HL-60 (cell line): ENCODE measurements at places on chromosomes 2 and 18.

DNA sequence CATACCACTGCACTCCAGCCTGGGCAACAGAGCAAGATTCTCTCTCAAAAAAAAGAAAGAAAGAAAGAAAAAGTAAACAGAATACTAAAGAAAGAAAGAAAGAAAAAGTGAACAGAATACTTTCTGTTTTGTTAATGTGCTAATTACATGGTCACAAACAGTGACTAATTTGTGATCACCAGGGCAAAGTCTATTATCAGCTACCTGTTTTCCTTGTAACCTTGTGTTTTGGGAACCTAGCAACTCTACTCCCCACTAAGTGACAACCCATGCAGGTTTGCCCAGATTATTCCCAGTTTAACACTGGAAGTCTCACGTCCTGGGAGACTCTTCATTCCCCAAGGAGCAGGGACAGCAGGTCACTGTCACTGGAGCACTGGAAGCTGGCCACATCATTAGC lies 16.7 kb upstream of the UGT1A9 start:
- no peak for DNase-seq

GRCh38 chr2:39325966-39326365 lies 82.2 kb upstream of the CDKL4 start:
- no peak for DNase-seq

DNA sequence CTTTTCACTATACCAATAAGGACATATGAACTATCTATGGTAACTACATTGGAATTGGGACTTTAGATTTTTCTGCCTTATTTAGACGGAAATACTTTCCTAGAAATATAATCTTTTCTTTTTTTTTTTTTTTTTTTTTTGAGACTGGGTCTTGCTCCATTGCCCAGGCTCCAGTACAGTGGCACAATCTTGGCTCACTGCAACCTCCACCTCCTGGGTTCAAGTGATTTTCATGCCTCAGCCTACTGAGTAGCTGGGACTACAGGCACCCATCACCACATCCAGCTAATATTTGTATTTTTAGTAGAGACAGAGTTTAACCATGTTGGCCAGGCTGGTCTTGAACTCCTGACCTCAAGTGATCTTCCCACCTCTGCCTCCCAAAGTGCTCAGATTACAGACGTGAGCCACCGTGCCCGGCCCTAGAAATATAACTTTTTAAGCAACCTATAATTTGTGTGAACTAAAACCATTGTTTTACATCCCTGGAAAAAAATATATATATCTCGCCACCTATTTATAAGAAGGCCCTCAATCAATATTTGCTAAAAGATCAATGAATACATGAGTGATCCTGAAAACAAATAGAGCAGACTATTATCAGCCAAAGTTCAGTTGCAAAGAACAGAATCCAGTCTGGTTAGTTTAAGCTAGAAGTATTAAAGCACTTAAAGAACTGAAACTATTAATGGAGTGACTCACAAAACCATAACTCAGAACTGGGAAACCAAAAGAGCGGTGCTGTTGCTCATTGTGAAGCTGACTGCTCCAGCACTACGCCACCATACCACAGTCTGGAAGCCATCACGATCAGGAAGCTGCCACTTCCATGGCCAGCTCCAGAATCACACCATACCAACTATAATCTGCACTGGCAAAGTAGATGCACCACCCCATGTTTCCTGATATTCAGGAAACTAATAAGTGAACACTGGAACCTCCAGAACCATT lies 8.4 kb upstream of the HNRNPLL start:
- no peak for DNase-seq

- DNase-seq: no peak
Measured at GRCh38 chr2:73267008-73267407, 17.3 kb downstream of the FBXO41 start.

DNA sequence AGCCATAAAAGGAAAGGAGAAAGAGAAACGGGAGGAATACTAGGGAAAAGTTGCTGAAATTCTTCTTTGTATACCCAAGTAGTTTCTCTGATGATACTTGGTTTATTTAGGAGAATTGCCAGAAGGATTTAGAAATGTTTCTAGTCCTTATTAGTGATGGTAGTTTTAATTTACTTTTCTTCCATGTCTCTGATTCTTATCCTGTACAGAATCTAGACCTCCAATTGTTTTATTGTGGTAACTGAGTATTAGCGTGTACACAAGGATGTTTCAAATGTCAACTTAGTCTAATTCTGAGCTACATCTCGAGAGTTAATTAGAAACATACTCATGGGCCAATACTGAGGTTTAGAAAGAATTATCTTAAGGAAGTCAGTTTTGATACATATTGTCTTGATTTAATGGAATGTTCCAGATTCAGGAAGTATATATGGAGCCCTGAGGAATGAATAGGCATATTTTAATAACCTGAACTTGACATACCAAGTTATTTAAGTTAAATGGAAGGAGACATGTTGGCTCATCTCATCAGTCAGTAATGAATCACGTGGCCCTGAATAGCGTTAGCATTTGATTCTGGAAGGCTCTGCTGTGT lies 219.6 kb downstream of the LTBP1 start:
- no peak for DNase-seq

- no peak for DNase-seq
Measured at GRCh38 chr2:68805025-68805424, 66.2 kb downstream of the BMP10 start.

DNA sequence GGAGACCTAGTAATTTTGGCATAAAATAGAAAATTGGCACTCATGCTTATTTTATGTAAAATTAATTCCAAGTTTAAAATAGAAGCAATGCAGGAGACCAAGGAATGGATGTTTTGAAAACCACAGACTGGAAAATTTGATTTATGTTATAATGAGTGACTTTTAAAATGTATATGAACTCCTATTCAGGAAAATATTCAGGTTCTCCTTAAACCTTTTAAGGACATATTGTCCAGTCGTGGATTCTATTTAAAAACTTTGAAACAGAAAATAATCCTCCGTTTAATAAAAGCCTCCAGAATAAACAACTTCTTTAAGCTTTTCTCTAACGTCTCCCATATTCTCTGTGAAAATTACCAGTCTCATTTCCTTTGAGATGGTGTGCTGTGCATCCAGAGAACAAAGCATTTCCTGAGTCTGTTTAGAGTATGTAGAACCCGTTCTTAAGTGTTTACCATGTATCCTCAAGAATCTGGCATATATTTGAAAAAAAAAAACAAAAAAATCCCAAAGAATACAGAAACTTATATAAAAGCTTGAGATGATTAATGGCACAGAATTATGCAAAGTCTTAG lies 8.6 kb upstream of the YES1 start:
- DNase-seq: no peak

GRCh38 chr2:68791914-68792313 lies 57.3 kb downstream of the ARHGAP25 start:
- no peak for DNase-seq

DNA sequence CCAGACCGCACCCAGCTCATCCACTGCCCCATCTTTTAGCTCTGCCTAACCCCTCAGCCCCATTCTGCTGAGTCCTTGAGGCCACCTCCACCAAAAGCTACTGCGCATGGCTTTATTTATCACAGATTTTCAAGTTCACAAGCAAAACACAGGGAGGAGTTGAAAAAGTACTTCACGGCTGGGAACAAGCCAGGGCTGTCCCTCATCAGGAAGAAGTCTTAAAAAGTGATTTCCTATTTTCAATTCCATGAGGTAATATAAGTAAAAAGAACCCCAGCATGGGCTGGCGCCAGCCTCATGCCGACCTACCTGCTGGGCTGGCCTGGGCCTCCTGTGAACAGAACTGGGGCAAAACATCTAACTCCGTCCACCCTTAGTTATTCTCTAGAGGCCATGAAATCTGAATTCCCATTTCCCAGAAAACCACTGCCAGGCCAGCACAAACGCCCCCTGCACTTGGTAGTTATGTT lies 69.0 kb downstream of the POLR1A start:
- no peak for DNase-seq

DNA sequence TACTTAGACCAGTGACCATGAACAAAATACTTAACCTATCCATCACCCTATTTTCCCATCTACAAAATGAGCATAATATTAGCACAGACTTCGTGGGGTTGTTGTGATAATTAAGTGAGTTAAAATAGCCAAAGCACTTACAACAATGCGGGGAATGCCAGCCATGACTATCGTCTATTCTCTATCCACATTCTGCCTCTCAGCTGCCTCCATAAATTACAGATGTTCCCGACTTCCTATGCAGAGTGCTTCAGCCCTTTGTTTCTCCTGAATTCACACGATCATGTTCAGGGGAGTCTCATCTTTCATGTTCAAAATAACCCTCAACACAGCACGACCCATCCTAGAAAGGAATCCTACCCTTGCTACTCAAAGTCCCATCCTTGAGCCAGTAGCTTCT lies 211.6 kb downstream of the EN1 start:
- no peak for DNase-seq

- no peak for DNase-seq
Measured at GRCh38 chr2:83365476-83365875, 1093.6 kb downstream of the SUCLG1 start.

- no peak for DNase-seq
Measured at GRCh38 chr2:164910101-164910899, 45.0 kb downstream of the SLC38A11 start.

GRCh38 chr2:11863103-11863502 lies 116.7 kb downstream of the LPIN1 start:
- no peak for DNase-seq

DNA sequence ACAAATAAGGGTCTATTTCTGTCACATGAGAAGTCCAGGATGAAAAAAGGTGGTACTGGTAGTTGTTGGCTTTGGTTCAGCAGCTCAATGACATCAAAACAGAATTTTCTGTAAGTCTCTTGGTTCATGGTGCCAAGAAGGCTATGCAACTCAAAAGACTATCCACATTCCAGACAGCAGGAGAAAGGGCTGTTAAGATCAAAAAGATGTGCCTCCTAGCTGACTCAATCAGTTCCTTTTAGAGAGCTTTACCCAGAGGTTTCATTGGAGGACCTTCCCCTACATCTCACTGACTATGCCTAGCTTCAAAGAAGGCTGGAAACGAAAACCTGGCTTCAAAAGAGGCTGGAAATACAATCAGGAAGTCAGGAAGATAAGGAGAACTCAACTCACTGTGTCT lies 98.0 kb downstream of the DYM start:
- DNase-seq: no peak

- no peak for DNase-seq
Measured at GRCh38 chr2:144459286-144459685, 60.6 kb downstream of the ZEB2 start.

DNA sequence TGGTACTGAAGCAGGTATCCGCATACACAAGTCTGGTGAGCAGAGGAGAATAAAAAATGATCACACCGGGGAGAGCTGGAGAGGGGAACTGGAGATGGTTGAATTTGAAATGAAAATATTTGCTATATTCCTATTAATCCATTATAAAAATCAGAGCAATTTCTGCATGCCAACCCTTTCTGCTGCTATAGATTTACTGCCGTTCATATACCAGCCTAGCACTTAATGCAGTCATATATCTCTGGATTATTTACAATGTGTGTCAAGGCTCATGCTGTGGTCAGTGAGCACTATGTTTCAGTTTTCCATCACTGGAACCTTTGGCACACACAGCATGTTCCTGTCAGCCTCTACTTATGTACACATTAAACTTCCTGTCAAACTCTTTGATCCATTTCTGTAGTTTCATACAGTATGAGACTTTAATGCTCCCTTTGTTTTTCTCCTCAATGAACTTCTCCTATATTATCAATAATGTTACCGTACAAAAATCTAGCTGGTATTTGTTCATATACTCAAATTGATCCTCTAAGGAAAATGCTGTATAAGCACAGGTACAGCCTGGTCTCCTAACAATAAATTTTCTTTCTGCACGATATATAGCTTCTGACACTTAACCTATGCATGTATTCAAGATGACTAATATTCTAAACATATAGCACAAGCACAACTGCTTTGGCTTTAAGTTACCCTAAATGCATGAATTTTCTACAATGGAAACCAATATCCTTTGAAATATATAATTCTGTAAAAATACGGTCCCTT lies 36.7 kb downstream of the FANCL start:
- DNase-seq: no peak

DNA sequence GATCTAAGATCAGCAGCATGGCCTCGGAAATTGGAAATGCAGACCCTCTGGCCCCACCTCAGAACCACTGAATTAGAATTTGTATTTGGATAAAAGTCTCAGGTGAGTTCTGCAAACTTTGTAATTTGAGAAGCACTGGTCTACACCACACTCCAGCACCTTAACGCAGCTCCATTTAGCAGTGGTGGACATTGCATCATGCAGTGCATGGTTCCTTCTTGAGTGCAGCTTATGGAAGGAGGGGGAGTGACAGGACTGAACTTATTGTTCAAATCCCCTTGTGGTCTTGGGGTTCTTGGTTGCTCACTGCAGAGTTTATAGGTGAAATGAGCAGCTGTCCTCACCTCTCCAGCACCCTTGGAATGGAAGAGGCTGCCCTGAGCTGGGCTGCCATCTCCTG lies 17.4 kb upstream of the STEAP3 start:
- DNase-seq: no peak

DNA sequence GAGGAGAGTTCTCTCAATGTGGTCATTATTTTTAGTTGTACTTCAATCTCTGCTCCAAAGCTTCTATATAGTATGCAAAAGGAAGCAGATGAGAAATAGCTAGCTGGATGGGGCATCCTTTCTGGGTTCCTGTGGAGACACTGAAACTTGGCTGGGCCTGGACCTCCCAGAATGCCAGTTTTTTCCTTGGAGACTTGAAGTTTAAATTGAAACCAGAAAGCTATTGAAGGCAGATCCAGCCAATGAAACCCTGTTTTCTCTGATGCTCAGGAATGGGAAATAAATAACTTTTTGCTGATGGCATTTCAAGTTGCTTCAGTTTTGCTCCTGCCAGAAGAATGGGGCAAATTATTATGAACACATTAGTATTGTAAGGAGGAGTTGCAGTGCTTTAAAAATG lies 2.9 kb downstream of the SETBP1 start:
- DNase-seq: no peak

- no peak for DNase-seq
Measured at GRCh38 chr2:31248139-31248538, 14.2 kb downstream of the EHD3 start.

- peak; percentile 11 for DNase-seq
Measured at GRCh38 chr2:75146606-75147332, 52.6 kb downstream of the TACR1 start.

- DNase-seq: no peak
Measured at GRCh38 chr2:225274751-225275150, 124.8 kb upstream of the NYAP2 start.

- DNase-seq: no peak
Measured at GRCh38 chr2:236179236-236180075, 11.3 kb upstream of the GBX2 start.

DNA sequence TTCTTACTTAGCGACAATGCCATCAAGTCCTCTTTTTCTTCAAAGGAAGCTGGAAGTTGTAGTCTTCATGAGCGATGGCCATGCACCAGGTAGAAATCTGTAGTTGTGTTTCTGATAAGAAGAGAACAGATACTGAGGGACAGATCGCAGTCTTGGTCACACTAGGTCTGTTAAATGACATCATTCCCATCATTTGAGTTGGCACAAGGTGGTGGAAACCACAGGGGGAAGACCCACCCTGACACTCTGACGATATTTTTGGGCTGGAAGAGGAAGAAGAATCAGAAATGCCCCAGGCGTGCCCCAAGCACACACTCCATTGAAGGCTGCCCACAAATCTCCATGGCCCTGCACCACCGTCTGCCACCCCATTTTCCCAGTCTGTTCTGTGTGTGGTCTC lies 89.0 kb upstream of the BOD1L2 start:
- DNase-seq: no peak

GRCh38 chr18:9330419-9330818 lies 4.2 kb upstream of the TWSG1 start:
- no peak for DNase-seq
